Fibroblast of skin of right quadriceps (primary cell): ENCODE measurements at places on chromosomes 12 and 14.

DNA sequence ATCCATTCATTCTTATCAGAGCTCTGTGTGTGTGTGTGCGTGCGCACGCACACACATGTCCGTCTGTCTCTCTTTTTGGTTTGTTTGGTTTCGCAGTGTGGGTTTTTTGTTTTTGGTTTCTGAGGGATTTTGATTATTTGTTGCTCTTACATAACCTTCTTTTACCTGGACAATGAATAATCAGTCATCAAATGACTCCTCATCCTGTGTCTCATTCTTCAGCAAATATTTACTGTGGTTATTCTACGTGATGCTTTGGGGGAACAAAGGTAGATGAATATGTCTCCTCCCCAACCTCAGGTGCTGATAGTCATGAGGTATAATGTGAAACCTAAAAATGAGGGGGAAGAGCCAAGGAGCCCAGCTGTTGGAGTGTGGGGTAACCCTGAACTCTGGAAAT is 92.4 kb downstream of the SAMD4A start:
- no peak for DNase-seq

GRCh38 chr12:39173726-39174125 is 268.3 kb upstream of the CPNE8 start:
- DNase-seq, result no peak

DNA sequence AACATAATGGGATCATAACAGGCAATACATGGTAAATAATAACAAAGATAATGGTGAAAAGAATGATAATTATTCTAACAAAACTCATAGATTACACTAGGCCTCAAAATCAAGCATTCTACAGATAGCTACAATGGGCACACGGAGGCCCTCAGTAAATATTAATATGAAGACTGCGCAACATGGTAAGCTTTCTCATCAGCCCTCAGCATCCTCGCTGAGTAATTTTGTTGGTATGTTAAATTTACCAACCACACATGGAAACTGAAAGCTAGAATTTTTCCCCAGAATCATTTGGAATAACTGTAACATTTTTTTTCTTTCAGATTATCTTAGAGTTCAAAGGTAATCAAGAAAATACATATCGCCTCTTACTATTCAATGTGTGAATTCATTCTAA is 74.2 kb upstream of the PYGL start:
- peak; percentile 33 for DNase-seq

GRCh38 chr12:110266980-110267620 is 13.9 kb upstream of the ATP2A2 start:
- DNase-seq, result peak; percentile 95

DNA sequence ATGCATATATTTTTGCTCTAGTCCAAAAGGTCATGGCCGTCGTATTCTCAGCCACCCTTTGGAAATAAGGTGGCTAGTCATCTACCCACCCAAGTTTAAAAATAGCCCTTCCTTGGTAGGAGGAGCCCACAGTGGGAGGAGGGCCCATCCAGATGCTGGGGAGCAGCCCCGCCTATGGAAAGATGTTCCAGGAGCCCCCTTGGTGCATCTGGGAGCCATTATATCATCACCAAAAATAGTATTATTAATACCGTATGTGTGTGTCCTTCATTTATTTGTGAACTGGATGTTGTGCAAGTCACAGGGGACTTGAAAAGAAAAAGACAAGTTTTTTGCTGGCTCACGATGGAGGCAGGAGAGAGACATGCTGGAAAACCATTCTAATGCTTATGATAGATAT is 34.0 kb downstream of the EMP1 start:
- peak; percentile 70 for DNase-seq

DNA sequence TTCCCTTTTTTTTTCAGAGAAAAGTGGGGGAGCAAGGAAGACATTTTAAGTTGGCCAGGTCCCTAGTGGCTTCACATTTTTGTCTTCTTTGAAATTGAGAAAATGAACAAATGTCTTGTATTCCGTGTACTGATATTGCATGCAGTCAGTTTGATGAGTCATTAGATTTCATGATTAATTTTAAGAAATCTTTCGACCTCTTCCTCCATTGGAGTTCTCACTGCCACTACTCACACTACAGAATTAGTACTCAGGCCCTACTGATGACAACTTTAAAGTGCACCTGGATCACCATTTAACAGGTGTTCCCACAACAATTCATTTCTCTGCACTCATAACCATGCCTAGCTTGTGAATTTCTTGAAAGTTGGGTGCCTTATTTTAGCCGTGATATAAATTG is 50.5 kb downstream of the SAMD4A start:
- peak; percentile 37 for DNase-seq

GRCh38 chr12:80504389-80505163 is 60.5 kb downstream of the PTPRQ start:
- DNase-seq, result peak; percentile 71

GRCh38 chr12:73817161-73817560 is 720.5 kb upstream of the ATXN7L3B start:
- DNase-seq, result no peak

GRCh38 chr12:65330331-65330730 is 51.8 kb downstream of the MSRB3 start:
- DNase-seq, result peak; percentile 64

GRCh38 chr12:122102331-122102730 is 23.8 kb downstream of the MLXIP start:
- no peak for DNase-seq

DNA sequence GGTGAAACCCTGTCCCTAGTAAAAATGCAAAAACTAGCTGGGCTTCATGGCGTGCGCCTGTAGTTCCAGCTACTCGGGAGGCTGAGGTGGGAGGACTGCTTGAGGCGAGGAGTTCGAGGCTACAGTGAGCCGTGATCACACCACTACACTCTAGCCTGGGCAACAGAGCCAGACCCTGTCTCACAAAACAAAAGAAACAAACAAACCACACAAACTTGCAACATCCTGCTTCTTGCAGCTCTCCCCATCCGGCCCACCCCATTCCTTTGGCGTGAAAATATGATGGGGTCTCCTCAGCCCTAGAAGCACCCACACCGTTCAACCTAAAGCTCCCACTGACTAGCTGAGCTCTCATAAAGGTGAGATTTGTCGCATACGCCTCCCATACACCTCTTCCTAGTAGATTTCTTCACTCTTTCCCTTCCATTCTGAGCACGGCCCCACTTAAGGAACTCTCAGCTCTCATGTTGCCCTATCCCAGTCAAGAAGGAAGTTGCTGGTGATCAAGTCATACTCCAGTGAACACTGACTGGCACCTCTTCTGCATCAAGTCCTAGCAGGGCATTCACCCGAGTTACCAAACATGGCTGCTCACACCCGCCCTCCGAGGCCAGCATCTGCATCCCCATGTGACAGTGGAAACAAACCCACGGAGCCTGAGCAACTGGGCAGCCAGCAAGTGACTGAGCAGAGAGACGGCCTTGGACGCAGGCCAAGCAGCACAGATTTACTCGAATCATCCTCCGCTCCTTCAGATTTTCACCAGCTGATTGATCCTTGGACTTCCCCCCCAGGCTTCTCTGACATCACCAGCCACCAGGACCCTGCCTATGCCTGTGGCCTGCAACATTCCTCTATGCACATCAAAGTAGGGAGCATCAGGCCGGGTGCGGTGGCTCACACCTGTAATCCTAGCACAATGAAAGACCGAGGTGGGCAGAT is 18.9 kb upstream of the CD27 start:
- DNase-seq, result no peak

DNA sequence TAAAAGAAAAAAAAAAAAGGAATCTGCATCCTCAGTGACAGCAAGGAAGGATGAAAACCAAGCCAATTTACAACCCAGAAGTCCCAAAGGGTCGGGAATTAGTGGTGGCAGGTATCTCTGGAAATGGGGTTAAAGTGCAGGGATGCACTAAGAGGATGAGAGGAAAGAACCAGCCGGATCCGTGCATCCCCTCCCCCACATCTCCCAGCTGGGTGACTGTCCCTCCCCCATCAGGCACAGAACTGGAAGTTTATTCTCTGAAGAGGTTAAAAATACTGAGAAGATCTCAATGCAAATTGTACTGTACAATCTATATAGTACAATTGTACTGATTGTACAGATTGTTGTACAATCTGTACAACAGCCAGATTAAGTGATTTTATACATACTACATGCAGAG is 15.4 kb downstream of the CLMN start:
- DNase-seq, result no peak

GRCh38 chr14:64915029-64915424 is 772 bp downstream of the CHURC1 start:
- no peak for DNase-seq

DNA sequence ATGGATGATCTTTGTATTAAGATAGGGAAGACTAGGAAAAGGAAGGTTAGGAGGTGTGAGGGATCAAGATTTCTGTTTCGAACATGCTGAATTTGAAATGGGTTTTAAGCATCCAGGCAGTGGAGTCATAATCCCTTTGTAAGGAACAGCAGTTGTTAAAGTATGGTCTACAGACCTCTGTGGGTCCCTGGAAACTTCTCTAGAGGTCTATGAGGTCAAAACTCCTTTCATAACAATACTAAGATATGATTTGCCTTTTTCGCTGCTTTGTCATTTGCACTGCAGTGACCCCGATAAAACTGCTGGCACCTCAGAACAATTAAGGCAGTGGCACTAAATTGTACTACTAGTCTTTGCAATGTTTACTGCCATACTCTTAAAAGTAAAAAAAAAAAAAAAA is 1.5 kb downstream of the RAD51AP1 start:
- DNase-seq, result no peak

- DNase-seq, result no peak
Measured at GRCh38 chr12:42729535-42729900, 140.0 kb upstream of the PRICKLE1 start.

- DNase-seq, result no peak
Measured at GRCh38 chr12:92943482-92944250, 14.6 kb upstream of the EEA1 start.

DNA sequence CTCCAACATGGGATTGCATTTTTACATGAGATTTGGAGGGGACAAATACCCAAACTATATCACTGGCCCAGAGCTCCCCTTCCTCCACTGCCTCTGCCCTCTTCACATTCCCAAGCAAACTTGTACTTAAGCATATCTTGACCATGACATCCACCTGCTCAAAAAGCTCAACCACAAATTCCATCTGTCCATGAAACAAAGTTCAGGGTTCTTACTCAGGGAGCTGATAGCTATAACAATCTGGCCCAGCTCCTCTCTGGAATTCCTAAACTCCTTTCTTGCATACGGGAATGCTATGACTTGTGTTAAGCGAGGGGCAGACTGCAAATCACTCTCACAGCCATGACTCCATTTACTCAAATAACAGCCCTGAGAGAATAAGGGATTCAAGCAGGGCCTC is 152.1 kb downstream of the GALC start:
- no peak for DNase-seq

DNA sequence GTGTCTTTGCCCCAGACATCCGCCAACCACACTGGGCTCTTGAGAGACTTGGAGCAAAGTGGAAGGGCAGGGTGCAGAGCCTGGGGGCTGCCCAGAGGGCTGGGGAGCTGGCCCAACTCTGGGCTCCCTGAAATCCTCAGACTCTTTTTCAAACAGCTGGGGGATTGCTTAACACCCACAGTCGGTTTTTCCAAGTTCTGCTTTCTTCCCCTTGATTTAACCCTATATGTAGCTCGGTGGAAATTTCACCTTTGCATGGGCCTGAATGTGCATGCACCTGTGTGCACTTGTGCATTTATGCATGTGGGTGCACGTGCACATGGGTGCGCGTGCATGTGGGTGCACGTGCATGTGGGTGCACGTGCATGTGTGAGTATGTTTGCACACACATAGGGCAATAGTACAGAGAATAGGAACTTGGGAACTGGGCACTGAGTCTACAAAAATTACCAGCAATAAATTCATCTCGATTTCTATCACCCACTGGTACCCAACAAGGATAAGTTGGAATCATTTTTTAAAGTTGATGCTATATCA is 52.3 kb upstream of the RFLNA start:
- no peak for DNase-seq

- peak; percentile 29 for DNase-seq
Measured at GRCh38 chr14:65431951-65432350, 19.4 kb downstream of the FUT8 start.

DNA sequence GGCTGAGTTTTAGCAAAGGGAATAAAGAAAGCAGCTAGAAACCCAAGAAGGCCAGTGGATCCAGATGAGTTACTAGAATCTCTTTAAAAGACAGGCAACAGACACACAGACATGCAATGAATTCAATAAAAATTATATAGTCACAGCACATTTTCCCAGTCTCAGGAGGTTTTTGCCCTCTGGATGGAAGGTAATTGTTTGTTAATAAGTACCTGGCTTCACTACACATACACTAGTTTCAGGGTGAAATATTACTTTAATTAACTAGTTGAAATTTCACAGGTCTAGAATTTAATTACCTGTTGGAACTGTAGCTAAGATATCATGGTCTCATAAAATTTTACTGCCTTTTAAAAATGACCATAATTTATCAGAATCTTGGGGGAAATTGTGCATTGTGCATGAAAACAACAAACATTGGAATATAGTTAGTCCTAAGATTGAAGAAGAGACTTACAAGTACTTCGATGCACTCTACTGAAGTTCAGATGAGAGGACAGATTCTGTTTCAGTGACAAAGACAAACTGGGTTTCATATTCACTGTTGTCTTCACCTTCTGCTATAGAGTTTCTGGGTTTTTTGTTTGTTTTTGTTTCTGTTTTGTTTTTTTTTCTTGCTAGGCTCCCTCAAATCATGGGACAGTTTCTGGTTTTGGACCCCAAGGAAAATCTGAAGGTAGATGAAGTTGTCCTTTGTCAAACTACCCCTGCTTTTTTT is 277.0 kb upstream of the GARIN6 start:
- DNase-seq, result no peak

GRCh38 chr14:103868242-103868897 is 21.0 kb upstream of the PPP1R13B start:
- no peak for DNase-seq

DNA sequence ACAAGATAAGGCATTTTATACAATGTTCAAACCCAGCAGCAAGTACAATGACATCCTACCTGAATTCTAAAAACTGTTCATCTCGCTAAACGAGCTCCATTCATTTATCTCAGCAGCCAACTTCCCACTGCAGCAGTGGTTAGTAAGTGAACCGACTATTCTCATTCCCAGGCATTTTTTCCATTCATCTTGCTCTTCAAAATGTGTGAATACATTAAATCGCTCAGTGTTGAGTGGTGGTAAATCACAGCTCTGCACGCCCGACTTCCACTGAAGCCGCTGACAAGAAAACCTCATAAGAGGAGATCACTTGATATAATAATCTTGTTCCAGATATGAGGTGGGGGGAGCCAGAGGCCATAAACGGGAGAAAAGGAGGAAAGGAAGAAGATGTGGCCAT is 746.2 kb upstream of the USP15 start:
- DNase-seq, result no peak

- peak; percentile 34 for DNase-seq
Measured at GRCh38 chr14:68665792-68666204, 127.1 kb downstream of the ZFP36L1 start.
